ENCODE measurements at places on chromosomes 11 and 22.

DNA sequence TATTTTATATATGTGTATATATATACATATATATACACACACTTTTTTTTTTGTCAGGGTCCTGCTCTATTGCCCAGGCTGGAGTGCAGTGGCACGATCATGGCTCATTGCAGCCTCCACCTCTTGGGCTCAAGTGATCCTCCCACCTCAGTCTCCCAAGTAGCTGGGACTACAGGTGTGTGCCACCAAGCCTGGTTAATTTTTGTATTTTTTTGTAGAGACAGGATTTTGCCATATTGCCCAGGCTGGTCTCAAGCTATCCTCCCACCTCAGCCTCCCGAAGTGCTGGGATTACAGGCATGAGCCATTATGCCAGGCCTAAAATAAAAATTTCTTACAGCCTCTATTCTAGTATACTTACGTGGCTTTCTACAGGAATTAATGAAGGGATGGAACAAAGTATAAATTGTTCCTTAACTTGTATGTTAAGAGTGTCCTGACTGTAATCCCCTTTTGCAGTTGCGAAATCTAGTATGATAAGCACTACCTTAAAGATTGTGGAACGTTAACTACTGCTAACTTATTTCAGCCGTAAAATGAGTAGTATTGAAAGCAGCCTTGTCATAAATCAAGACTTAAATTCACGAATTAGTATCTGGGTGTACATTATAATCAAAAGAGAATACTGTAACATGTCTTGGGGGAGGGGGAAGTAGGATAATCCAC is 2.1 kb downstream of the TRAF6 start:
- peaks cover 16% of the 10 kb centered on the region for H3K4me1 ChIP-seq
- peak overlapping the region; percentile 43 for H3K4me3 ChIP-seq
- DNase-seq, result no peak
- H3K27ac ChIP-seq, result no peak overlapping the region
- H3K36me3 ChIP-seq, result peaks cover 15% of the 10 kb centered on the region

GRCh38 chr11:95884376-95884775 is 39.5 kb downstream of the MTMR2 start:
- no peak overlapping the region for H3K4me3 ChIP-seq
- H3K27me3 ChIP-seq, result no peaks in the 10 kb centered on the region
- peaks cover 5% of the 10 kb centered on the region for H3K36me3 ChIP-seq
- H3K4me1 ChIP-seq, result no peaks in the 10 kb centered on the region

DNA sequence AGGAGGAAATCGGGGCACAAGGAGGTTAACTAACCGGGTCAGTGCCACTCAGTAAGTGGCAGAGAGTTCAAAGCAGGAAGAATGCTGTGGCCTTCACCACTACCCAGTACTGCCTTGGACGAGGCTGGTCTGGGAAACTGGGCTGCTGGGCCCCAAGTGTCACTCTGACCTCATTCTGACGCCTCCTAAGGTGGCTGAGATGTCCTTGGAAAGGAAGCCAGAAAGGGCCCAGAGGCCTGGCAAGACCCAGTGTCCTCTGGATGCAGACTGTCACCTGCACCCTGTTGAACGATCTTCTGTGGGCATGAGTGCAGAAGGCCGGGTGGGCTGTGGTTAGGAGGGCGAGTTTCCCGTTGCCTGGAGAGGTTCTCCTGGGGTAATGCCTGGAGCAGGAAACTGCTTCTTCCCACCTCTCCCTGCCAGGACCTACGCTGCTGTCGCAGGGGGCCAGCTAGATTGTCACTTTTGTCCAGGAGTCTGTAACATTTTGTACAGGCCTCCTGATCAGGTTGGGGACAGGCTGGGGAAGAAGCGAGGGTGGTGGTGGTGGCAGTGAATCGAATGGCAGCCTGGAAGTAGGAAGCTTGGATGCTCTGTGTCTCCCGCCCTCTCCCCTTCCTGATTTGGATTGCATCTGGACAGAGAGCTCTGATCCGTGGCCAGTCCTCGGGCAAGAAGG is 105.1 kb downstream of the ST3GAL4 start:
- peaks cover 19% of the 10 kb centered on the region for H3K4me1 ChIP-seq
- H3K36me3 ChIP-seq, result no peaks in the 10 kb centered on the region
- peaks cover 12% of the 10 kb centered on the region for H3K27me3 ChIP-seq
- no peak overlapping the region for H3K27ac ChIP-seq

DNA sequence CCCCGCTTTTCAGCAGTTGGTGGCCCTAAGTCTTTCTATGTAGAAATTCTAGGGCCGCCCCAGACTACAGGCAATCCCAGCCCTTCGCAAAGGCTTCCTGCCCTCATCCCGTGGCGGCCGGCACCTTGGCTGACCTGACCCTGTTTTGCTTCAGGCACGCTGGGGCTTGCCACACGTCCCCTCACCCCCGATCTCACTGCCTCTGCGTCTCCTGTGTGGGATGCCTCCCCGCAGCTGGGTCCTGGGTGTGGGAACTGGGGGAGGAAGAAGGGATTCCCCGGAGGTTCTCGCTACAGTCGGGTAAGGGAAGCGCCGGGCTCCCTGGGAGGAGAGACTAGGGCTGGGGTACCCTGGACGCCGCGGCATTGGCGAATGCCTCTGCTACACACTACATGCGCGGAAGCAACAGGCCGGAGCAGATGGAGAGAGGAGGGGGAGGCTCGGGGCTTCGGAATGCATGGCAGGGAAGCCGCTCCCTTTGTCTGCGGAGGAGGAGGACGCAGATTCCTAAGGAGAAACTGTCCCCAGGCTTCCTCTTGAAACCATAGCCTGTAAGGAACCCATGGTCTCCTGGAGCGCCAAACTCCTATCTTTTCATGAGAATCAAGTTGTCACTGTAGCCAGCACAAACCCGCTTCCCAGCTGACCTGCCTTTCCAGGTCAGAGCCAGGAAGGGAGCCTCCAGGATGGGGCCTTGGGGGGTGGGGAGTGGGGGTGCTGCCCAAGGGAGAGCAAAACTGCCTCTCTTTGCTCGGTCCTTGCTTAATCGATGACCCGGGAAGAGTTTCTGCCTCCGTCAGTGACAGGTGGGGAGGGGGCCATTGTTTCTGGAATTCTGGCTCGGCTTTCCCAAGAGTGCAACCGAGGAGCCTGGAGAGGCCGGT is 1.4 kb downstream of the DTX4 start:
- peaks cover 18% of the 10 kb centered on the region for H3K36me3 ChIP-seq
- peak overlapping the region; percentile 87 for H3K4me3 ChIP-seq
- DNase-seq, result no peak
- no peaks in the 10 kb centered on the region for H3K27me3 ChIP-seq

- peaks cover 68% of the 10 kb centered on the region for H3K27me3 ChIP-seq
- no peak for DNase-seq
- no peaks in the 10 kb centered on the region for H3K36me3 ChIP-seq
- H3K27ac ChIP-seq, result no peak overlapping the region
Measured at GRCh38 chr11:69912161-69912910, 93.1 kb upstream of the FGF3 start.

- no peak overlapping the region for H3K27ac ChIP-seq
- no peaks in the 10 kb centered on the region for H3K36me3 ChIP-seq
- H3K4me3 ChIP-seq, result no peak overlapping the region
- no peak for DNase-seq
Measured at GRCh38 chr11:86152901-86153300, 84.0 kb upstream of the PICALM start.

DNA sequence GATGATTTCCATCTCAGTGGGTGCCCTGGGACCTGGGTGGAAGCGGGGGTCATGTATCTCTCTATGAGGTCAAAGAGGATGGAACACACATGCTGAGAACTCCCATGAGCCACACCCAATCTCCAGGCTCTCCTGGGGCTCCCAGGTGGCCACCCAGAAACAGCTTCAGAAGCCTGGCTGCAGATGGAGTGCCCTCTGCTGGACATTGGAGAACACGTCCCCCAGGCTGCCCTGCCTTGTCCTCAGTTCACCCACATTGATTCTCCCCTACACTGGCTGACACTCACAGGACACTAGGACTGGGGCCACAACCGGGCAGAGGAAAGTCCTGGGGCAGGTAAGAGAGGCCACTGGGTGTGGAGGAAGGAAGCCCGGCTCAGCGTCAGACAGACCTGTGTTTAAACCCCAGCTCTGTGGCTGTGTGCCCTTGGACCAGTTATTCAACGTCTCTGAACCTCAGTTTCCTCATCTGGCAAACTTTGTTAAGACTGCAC is 4.5 kb upstream of the NOL12 start:
- peaks cover 37% of the 10 kb centered on the region for H3K4me1 ChIP-seq
- peak; percentile 64 for DNase-seq
- peaks cover 6% of the 10 kb centered on the region for H3K36me3 ChIP-seq

- H3K4me3 ChIP-seq, result no peak overlapping the region
- no peak overlapping the region for H3K27ac ChIP-seq
- no peaks in the 10 kb centered on the region for H3K4me1 ChIP-seq
- H3K36me3 ChIP-seq, result no peaks in the 10 kb centered on the region
- H3K27me3 ChIP-seq, result peaks cover 19% of the 10 kb centered on the region
Measured at GRCh38 chr22:30230330-30230729, 16.2 kb downstream of the LIF start.

- H3K27me3 ChIP-seq, result peaks cover 7% of the 10 kb centered on the region
- no peak overlapping the region for H3K4me3 ChIP-seq
- no peak for DNase-seq
- peaks cover 11% of the 10 kb centered on the region for H3K4me1 ChIP-seq
- H3K27ac ChIP-seq, result no peak overlapping the region
Measured at GRCh38 chr11:116833816-116834534, 3.4 kb downstream of the APOA1 start.

DNA sequence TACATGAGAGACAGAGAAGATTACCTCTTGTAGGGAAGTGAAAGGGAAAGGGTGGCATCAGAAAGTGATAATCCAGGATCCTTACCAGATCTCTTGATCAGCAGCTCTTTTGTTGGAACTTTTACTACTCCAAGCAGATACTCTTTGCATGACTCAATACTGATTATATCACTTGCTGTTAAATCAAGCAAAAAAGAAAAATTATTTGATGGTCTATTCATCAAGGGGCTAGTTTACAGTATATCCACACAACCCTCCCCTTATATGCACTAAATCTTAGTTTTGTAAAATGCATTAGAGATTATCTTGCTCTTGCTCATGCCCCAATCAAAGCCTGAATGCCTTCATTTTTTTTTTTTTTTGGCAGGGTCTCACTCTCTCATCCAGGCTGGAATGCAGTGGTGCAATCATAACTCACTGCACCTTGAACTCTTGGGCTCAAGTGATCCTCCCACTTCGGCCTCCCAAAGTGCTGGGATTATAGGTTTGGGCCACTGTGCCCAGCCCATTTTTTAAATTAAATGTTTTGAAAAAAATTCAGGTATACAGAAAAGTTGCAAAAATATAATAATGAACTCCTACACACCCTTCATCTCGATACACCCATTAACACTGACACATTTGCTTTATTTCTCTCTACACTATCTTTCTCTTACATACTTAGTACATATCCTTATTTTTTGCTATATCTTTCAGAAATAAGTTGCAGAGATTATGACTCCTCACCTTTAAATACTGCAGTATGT is 76.1 kb upstream of the UCP3 start:
- no peaks in the 10 kb centered on the region for H3K27me3 ChIP-seq
- no peak for DNase-seq
- H3K4me1 ChIP-seq, result no peaks in the 10 kb centered on the region
- H3K4me3 ChIP-seq, result no peak overlapping the region
- H3K36me3 ChIP-seq, result peaks cover 57% of the 10 kb centered on the region
- no peak overlapping the region for H3K27ac ChIP-seq

DNA sequence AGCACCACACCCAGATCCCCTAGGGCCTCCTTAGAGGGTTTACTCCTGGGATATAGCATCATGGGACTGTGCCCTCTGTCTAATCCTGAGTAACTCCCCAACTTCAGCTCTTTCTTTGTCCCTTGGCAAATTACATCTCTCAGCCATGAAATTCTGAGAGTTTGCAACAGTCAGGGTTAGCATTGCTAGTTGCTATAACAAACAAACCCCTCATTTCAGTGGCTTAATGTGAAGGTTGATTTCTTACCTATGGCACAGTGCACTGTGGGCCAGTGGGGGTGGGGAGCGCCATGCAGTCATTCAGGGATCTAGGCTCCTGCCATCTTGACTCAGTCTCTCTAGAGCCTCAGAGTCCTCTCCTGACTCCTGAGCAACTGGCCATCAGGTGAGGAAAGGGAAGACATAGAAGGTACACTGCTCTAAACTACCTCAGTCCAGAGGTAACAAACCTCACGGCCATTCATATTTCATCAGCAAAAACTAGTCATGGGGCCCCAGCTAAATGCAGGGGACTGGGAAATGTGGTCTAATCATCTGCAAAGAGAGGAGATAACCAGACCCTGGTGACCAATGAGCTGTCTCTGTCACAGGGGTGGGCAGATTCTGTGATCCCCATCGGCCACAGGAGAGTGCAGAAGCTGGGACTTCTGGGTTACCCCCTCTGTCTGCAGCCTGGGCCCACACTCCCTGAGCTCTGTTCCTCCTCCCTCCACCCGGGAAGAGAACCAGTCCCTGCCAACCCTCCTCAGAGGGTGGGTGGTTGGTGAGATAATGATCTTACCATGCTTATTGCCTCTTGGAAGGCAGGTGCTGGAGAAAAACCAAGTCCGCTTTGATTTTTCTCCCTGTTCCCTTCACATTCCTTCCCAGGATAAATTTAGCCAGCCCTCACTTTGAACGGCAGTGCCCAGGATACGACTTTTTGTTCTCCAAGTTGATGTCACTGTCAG is 17.5 kb downstream of the PRG3 start:
- H3K27me3 ChIP-seq, result peaks cover 5% of the 10 kb centered on the region
- DNase-seq, result no peak
- H3K4me1 ChIP-seq, result peaks cover 4% of the 10 kb centered on the region
- H3K4me3 ChIP-seq, result no peak overlapping the region
- H3K36me3 ChIP-seq, result no peaks in the 10 kb centered on the region

GRCh38 chr11:115202900-115203552 is 301.2 kb downstream of the CADM1 start:
- H3K27me3 ChIP-seq, result no peaks in the 10 kb centered on the region
- H3K4me3 ChIP-seq, result no peak overlapping the region
- no peaks in the 10 kb centered on the region for H3K4me1 ChIP-seq
- no peaks in the 10 kb centered on the region for H3K36me3 ChIP-seq
- no peak overlapping the region for H3K27ac ChIP-seq

GRCh38 chr22:29717789-29718188 is 2.0 kb upstream of the CABP7 start:
- no peak overlapping the region for H3K4me3 ChIP-seq
- H3K27me3 ChIP-seq, result peaks cover 76% of the 10 kb centered on the region
- H3K27ac ChIP-seq, result no peak overlapping the region
- DNase-seq, result no peak

GRCh38 chr11:76700177-76701100 is 29.9 kb upstream of the LRRC32 start:
- no peaks in the 10 kb centered on the region for H3K36me3 ChIP-seq
- H3K27ac ChIP-seq, result no peak overlapping the region
- H3K27me3 ChIP-seq, result peaks cover 62% of the 10 kb centered on the region
- no peak overlapping the region for H3K4me3 ChIP-seq

- H3K36me3 ChIP-seq, result no peaks in the 10 kb centered on the region
- H3K27me3 ChIP-seq, result peaks cover 3% of the 10 kb centered on the region
- no peak for DNase-seq
- no peak overlapping the region for H3K27ac ChIP-seq
- H3K4me1 ChIP-seq, result peaks cover 44% of the 10 kb centered on the region
Measured at GRCh38 chr22:22745225-22746060, 101.0 kb downstream of the GGTLC2 start.

GRCh38 chr22:25023879-25024278 is 71.4 kb downstream of the KIAA1671 start:
- peaks cover 23% of the 10 kb centered on the region for H3K27me3 ChIP-seq
- no peaks in the 10 kb centered on the region for H3K4me1 ChIP-seq
- no peak for DNase-seq

Measured in stimulated activated naive B cell treated with anti-CD40 and anti-IgM and Interleukin-4, amounts not matched to agents 10 μg/mL and 1 μg/mL and 100 μg/mL, for 72 hours (primary cell).